Adrenal gland (tissue), 19 donors: ENCODE measurements at places on chromosomes 11 and 22.

- DNase-seq: no peak
These were observed 724.5 kb upstream of the RAG2 start for GRCh38 chr11:37322333-37323194.

- no peak for DNase-seq
These were observed 83.0 kb downstream of the PDHX start for GRCh38 chr11:34999453-34999852.

GRCh38 chr22:48640890-48641841, 1186.5 kb downstream of the BRD1 start:
- no peak for DNase-seq

DNA sequence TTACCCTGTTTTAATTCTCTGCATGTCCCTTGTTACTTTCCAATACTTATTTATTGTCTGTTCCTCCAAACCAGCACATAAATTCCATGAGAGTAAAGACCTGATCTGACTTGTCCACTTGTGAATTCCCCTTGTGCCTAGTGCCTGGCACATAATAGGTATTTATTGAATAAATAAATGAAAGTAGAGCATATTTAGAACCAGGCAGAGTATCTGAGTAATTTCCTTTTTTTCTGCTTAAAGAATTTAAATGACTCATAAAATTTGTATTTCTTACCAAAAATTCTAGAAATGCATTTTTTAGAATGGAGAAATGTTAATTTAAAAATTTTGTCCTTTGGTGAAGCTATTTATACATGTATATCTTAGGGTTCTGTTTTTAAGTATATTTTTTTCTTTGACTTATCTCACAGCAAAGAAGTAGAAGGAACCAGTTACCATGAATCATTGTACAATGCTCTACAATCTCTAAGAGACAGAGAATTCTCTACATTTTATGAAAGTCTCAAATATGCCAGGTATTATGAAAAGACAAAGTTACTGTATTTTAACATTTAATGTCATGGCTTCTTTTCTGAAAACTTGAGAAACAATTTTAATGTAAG, 96.8 kb downstream of the ATM start:
- no peak for DNase-seq

DNA sequence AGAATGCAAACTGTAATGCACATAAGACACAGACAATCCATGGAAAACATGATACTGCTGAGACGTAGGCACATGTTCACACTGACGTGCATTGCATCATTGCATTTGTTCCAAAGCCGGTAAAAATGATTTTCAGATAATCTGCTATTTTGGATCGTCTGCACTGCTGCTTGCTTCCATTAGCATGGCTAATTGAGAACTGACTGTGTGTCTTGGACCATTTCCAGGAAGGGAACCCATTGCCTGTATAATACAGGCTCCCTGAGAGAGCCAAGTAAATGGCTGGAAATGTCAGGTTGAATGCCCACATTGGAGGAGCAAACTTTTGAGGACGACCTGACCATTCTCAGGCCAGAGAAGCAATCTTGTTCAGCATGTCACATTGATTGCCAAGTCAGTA, 304.8 kb downstream of the ST3GAL4 start:
- DNase-seq: no peak

GRCh38 chr11:103798026-103798425, 238.4 kb upstream of the DDI1 start:
- DNase-seq: no peak

GRCh38 chr11:44437122-44437521, 127.2 kb upstream of the ALX4 start:
- no peak for DNase-seq

GRCh38 chr22:49396817-49397216, 430.9 kb downstream of the BRD1 start:
- DNase-seq: no peak

DNA sequence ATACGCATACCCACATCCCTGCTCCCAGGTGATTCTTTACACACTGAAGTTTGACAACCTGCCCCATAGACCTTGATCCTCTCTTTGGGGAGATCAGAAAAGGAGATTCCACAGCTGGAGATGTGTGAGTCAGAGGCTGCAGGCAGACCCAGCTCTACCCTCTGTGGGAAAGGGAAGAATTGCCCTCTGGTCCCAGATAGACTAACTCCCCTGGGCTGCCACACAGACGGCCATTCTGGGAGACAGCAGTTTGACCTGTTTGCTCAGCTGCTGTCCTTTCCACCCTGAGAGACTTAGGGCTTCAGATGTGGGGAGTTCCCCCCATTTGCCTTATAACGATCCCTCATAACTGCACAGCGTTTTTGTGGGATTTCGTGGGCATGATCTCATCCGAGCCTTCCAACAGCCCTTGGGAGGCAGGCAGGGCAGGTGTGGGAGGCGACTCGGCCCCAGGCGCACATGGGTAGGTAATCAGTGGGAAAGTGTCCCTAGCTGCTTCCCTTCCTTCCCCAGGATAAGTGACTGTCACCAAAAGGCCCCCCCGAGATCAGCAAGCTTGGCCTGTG, 14.1 kb downstream of the FAM83F start:
- DNase-seq: no peak

- DNase-seq: no peak
These were observed 69.7 kb upstream of the BMAL1 start for GRCh38 chr11:13207665-13208594.

DNA sequence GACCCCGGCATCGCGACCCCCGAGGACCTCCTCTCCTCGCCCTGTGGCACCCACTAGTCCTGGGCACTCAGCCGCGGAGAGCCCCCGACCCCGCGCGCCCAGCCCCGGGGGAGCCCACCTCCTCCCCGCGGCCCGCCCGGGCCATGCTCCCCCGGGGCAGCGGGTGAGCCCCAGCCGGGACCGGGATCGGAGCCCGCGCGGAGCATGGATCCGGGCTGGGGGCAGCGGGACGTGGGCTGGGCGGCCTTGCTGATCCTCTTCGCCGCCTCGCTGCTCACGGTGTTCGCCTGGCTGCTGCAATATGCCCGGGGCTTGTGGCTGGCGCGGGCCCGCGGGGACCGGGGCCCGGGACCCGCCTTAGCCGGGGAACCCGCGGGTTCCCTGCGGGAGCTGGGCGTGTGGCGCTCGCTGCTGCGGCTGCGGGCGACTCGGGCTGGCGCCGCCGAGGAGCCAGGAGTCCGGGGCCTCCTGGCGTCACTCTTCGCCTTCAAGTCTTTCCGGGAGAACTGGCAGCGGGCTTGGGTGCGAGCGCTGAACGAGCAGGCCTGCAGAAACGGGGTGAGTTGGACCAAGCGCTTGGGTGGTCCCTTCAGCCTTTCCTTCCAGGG, 498 bp downstream of the C2CD2L start:
- DNase-seq: no peak

DNA sequence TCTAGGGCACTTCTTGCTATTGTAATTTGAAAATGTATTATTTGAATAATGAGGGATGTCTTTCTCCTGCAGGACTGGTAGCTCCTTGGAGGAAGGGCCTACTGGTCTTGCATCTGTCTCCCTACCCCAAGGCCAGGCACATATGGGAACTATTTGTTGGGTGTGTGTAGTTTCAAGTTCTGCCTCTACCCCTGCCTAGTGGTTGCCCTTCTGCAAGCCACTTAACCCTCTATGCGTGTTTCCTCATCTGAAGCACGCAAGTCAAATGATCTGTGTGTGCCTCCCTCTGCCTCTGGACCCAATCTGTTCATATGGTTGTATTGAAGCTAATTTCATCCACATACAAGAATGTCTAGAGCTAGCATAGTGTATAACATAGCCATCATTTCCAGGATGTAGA, 67.0 kb downstream of the WNT11 start:
- DNase-seq: no peak
